Testis (tissue), 5 donors: ENCODE measurements at places on chromosomes 2 and 18. TPM values are rescaled to one million over a fixed set of nuclear protein-coding genes. Genes with fewer than 3 reads are reported as not detected.

Gene FRZB
- 25.9 TPM for total RNA-seq

Gene MALL
- 15.0 TPM for total RNA-seq

Gene SGO2
- total RNA-seq, result 25.1 TPM

Gene UGT1A6
- 0.74 TPM for total RNA-seq

Gene RAB6C
- total RNA-seq, result 1.9 TPM

Gene SCN3A
- 3.7 TPM for total RNA-seq

Gene LAMA1
- 146 TPM for total RNA-seq

Gene GPR45
- total RNA-seq, result 0.68 TPM

Gene VAMP5
- 4.9 TPM for total RNA-seq

Gene MCEE
- total RNA-seq, result 14.6 TPM

GRCh38 chr2:55408918-55409868 is 10.5 kb downstream of the CCDC88A start:
- no peak for DNase-seq

- DNase-seq, result no peak
Measured at GRCh38 chr2:3491306-3491705, 28.0 kb downstream of the ADI1 start.

GRCh38 chr2:193350509-193350908 is 1155.8 kb upstream of the TMEFF2 start:
- no peak for DNase-seq

DNA sequence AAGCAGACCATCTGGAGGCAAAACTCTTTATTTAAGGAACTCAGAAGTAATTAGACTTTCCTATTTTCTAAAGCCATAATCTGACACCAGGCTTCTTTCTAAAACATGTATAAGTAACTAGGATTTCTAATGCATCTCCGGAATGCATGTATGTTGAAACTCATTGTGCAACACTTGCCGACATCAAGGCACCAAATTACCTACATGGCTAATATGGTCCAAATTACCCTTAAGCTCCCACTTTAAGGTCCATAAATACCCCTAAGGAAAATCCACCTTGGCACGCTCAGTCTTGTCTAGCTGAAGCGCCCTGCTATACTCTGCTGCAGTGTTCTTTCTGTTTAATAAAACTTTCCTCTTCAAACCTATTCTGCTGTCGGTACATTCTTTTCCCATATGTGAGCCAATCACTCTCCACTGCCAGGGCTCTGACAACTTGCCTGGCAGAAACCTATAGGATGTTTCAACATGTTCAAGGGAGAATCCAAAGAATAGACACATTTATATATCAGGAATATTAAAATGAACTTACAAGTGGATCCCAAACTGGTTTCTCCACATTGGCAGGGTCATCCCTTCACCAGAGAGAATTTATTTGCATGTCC is 171.9 kb downstream of the GALNT1 start:
- DNase-seq, result no peak

- DNase-seq, result peak; percentile 81
Measured at GRCh38 chr2:205763708-205764211, 81.5 kb downstream of the NRP2 start.

DNA sequence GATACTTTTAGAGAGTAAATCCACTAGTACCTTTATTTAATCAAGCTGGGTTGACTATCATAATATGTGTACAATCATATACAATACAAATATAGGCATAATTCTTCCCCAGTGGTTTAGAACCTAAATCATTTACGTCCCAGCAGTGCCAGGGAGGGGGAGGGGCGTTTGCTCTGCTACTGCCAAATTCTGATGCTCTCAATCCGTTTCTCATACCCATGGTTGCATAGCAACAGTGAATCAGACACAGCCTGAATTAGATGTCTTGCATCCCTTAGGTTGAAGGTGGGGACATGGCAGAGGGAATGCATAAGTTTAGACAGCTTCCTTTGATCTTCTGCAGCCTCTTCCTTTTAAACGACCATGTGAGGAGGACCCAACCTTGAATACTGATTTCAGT is 135.4 kb downstream of the ABCA12 start:
- DNase-seq, result no peak

DNA sequence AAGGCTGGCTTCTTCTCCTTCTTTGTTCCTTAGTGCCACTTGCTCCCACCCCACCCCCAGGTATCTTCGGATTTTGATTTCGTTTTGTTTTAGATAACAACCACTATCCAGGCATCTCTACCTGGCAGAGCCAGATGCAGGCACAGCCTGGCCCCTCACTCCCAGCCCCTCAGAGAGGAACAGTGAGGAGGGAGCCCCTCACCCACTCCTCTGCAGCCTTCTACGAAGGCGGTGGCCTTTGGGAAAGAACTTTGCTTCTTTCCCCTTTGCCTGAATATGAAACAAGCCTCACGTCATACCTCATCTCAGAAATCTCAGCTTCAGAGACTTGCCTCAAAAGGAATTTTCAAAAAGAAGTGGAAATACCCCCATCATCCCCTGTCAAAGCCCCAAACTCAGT is 6.3 kb upstream of the CYP26B1 start:
- no peak for DNase-seq

GRCh38 chr2:64166212-64166611 is 22.0 kb upstream of the PELI1 start:
- no peak for DNase-seq

GRCh38 chr2:183242937-183243336 is 118.7 kb downstream of the NUP35 start:
- no peak for DNase-seq

GRCh38 chr18:76259096-76259495 is 235.9 kb downstream of the ZNF516 start:
- DNase-seq, result no peak

DNA sequence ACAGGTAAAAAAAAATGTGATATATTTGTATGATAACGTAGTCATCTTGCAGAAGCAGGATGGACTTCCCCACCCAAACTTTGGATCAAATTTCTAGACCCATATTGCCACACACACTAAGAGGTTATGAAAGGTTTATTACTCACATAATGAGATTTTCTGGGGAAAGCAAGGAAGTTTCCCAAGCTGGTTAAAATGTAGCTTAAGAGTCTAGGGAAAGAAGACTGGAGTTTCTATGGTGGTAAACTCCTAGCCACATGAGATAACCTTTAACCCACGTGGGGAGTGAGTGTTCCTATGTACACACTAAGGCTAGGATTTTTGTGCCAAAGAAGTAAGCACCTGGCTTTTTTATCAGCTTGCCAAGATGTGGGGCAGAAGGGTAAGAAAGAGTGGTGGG is 335.7 kb upstream of the UBE2E3 start:
- no peak for DNase-seq

GRCh38 chr2:71503837-71504236 is 50.5 kb downstream of the DYSF start:
- DNase-seq, result no peak

GRCh38 chr2:2941205-2941604 is 436.4 kb downstream of the EIPR1 start:
- no peak for DNase-seq

DNA sequence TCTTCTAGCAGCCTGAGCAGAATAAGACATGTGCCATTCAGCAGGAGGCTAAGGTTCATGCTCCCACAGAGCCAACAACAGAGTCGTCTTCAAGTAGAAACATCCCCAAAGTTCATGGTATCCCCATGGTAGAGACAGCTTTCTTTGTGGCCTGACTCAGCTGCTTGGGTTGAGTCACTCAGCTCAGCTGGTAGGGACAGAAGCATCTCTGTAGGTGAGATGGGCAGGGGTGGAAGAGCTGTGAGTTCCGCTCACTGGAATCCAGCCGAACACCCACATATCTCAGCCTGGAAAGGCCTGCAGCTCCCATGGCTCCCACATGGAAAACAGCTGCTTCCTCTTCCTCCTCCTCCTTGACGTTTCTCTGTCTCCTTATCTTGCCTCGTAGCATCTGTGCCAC is 792.7 kb downstream of the RNF144A start:
- DNase-seq, result no peak

DNA sequence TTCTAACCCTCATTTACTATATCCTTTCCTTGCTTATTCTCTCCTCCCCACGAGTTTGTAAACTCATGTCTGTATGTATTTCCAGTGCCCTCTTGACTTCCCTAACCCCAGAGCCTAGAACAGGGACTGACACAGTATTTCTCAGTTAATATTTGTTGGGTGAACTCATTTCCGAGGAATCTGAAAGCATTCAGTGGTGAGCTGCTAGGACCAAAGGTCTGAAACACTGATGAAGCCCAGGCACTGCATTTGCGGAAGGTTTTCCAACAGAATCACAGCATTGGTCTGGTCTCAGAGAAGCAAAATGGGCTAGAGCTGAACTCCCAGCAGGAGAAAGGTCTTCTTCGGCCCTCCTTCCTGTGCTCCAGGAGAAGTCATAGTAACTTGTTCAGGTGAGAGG is 56.8 kb downstream of the SOX11 start:
- no peak for DNase-seq
